ENCODE measurements at places on chromosomes 16 and 17.
A peak's percentile ranks its signal among the peaks of the same experiment; 100 is the strongest.

DNA sequence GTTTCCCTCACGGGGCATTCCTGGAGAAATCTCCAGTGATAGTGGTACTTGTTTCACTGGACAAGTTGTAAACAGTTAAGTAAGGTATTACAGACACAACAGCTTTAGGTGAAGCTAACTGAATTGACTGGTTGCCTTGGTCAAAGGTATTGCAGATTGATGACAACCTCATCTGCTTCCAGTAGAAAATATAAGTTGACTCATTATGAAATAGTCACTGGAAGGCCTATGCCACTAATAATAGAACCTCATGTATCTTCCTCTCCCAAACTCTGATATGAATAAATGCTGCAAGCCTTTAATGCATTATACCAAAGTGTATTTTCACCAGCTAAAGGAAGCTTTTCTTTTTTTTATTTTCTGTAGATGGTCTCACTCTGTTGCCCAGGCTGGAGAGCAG lies 44.8 kb downstream of the GLG1 start:
- no peak for DNase-seq

DNA sequence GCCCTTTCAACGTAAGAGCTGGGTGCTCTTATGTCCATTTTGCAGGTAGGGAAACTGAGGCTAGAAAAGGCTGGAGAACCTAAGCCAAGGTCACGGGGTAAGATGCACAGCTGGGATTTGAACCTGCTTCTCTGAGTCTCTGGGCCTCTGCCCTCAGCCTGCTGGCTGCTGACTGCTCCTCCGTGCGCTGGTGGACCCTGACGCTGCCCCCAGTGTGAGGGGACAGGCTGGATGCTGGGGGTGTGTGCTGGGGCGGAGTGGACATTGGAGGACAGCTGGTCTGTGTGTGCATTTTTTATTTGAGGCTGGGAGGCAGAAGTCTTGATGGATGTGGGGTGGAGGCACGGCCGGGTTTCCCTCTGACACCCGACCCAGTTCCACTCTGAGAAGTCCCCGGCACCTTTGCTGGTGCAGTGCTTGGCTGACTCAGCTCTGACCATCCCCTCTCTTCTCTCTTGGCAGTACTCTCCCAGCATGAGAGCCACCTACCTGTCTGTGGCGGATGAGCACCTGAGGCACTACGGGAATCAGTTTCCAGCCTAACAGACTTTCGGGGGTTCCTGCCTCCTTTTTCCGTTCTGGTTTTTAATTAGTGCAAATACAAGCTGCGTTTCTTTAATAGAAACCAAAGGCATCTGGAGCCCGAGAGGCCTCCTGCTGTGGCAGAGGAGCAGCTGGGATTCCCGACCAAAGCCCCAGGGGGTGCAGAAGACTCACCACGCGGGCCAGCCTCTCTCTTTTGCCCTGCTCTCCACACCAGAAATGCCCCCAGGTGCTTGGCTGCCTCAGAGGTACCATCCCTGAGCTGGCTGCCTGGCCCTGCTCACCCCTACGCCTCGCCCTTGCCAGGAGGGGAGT lies 14.1 kb upstream of the DNAI2 start:
- peak; percentile 60 for DNase-seq

GRCh38 chr16:81601601-81602255 lies 157.1 kb downstream of the CMIP start:
- DNase-seq: no peak

GRCh38 chr16:1452530-1452929 lies 8.2 kb upstream of the CCDC154 start:
- DNase-seq: no peak

Data from DMS 273 treated with DMSO at 0.1 percent for 48 hours (cell line).